ENCODE measurements at places on chromosomes 13 and 19.

GRCh38 chr13:40076765-40077362, 421.4 kb downstream of the COG6 start:
- peak; percentile 53 for DNase-seq

DNA sequence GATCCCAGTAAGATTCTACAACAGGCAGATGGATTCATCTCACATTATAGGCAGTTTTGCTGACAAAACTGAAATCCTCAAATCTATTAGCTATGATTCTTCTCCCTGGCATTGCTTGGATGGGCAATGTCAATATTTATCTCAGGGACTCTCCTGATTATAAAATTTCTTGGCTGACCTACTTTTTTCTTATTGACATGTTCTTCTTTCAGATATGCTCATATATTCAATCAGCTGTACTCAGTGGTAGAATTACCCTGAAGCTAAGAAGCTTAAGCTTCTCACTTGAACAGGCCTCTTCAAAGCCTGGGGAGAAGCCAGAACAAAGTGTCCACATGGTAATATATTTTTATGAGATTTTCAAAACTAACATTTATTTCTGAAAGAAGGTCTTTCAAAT, 513.6 kb downstream of the PCDH9 start:
- DNase-seq, result no peak

DNA sequence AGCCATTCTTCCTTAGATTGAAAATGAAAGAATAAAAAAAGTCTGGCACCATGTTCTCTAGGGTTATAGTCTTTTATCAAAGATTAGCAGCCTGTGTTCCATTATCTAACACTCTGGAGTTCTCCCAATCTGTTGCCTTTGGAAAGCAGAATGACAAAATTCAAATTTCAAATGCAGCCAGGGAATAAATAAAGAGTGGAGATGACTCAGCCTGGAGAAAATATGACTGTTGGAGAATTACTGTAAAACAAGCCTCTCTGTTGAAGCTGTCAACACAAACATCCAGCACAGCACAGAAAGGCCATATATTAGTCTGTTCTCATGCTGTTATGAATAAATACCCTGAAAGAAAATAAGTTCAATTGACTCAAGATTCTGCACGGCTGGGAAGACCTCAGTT, 650.5 kb upstream of the SLC10A2 start:
- no peak for DNase-seq

GRCh38 chr19:56750658-56751057, 79.1 kb upstream of the ZNF835 start:
- no peak for DNase-seq

All from mammary epithelial cell (primary cell).